Activated CD8-positive, alpha-beta memory T cell treated with anti-CD3 and anti-CD28 coated beads for 4 hours (primary cell): ENCODE measurements at places on chromosomes 5 and 9.

DNA sequence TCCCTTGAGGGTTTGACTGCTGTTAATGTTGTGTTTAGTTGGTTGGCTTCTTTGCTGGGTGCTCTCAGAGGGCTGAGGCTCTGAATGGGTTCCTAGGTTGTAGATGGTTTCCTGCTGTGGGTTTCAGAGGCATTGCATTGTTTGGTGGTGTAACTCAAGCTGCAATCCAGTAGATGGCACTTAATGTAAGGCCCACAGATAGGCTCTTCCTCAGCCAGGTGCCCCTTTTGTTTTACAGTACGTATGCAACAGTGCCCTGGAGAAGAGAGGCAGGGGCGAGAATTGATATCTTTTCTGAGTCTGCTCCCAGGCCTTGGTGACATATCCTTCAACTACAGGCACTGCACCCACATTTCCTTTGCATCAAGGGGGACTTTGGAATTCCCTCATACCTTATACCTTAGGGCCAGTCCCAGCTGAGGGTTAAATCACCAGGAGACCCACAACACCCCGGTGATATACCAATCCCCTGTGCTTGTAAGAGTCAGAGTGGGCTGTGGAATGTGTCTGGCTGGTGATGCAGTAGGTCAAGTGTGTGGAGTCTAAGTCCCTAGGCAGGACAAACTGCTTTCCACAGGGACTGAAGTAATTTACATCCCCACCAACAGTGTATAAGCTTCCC is 7.0 kb upstream of the UGT3A2 start:
- no peak for DNase-seq

GRCh38 chr9:79663300-79663699 is 91.5 kb downstream of the TLE4 start:
- no peak for DNase-seq

GRCh38 chr9:95055851-95056551 is 261.5 kb downstream of the FANCC start:
- DNase-seq = no peak

- no peak for DNase-seq
These were observed 397.6 kb downstream of the SPOCK1 start for GRCh38 chr5:137101544-137101943.

DNA sequence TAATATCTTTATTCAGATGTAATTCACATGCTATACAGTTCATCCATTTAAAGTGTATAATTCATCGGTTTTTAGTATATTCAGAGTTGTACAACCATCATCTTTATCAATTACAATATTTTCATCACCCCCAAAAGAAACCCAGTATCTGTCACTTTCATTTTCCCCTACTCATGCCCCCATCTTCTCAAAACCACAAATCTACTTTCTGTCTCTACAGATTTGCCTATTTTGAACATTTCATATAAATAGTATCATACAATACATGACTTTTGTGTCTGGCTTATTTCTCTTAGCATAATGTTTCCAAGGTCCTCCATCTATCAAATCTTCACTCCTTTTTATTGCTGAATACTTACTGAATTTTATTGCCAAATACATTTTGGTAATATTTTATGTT is 305.1 kb upstream of the SGCD start:
- DNase-seq = no peak

DNA sequence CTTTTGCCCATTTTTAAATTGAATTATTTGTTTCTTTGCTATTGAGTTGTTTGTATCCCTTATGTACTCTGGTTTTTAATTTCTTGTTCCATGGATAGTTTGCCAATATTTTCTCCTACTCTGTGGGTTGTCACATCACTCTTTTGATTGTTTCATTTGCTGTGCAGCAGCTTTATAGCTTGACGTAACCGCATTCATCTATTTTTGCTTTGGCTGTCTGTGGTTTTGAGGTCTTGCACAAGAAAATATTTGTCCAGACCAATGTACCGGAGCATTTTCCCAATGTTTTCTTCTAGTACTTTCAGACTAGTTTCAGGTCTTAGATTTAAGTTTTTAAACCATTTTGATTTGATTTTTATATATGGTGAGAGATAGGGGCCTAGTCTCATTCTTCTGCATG is 36.2 kb upstream of the ZNF366 start:
- DNase-seq = no peak

GRCh38 chr5:81724571-81724970 is 26.3 kb downstream of the SSBP2 start:
- DNase-seq = no peak

DNA sequence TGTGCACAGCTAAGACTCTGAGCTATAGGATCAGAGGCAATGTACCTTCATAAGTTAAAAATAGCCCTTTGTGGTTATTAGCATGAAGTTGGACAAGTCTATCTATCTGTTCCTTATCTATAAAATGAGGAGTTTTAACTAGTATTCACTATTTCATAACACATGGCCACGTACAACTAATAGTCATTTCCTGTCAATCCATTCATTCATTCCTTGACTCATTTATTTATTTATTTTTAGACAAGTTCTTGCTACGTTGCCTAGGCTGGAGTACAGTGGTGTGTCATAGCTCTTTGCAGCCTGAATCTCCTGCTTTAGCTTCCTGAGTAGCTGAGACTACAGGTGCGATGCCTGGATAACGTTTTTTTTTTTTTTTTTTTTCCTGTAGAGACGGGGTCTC is 92.1 kb downstream of the NR3C1 start:
- DNase-seq = no peak

DNA sequence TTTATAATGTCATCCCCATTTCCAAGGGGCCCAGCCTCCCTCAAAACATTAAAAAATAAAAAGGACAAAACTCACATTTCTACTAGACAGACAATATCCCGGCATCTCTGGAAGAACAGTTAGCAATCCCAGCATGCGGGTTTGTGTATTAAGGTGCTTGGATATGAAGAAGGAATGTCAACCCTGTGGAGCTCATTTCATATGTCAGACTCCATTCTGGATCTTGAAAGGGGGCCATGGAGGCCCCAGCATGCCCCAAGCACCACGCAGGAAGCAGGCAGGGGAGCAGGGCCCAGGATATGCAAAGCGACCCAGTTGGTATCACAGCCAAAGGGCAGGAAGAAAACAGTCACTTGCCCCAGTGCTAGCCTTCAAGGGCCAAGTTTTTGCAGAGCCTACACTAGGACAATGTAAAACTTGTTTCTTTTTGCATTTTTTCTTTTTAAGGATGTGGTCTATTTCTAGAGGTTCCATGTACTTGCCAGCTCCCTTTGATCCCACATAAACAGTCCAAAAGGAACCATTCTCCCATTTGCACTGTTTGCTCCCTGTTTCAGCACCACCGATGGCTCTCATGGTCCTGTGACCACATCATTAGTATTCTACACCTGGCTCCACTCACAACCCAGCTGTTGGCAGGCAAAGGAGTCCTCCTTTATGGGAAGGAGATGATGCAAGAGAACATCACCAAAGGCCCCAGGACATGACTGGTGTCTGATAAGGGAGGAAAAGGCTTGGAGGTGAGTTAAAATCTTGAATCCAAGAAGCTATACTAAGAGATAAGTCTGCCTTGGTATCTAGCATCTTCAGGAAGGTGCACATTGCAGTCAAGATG is 58.3 kb downstream of the FGF1 start:
- no peak for DNase-seq

DNA sequence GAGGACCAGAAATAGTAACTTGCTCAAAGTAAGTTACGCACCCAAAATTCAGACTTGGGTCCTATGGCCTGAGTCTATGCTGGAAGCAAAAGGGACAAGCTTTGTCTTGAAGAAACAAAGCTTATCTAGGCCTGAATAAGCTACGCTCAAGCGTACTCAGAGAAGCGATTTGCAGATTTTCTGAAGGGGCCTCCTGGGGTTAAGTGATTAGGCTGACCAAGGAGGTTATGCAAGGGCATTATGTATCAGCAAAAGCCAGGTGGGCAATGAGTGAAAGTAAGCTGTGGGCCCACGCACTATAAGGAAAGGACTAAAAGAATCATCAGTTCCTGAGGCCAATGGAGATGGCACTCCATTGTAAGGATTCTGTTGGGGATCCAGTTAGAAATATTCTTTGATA is 122.1 kb downstream of the SNX18 start:
- DNase-seq = no peak

DNA sequence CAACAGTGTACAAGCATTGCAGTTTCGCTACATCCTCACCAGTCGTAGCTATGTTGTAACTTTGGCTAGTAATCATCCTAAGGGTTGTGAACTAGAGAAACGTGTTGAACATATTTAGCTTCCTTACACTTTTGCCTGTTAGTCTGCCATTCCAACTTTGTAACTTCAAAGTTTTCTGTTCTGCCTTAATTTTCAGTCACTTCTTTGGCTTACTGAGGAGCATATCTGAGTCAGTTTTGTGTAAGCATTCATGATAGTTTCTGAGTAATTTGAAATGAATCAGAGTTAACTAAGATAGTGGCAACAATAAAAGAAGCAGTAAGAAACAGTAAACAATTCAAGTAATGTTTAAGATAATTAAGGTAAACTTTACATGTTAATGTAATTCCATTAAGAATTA is 58.9 kb upstream of the MCCC2 start:
- no peak for DNase-seq

GRCh38 chr5:93592883-93593282 is 9.9 kb downstream of the NR2F1 start:
- no peak for DNase-seq

DNA sequence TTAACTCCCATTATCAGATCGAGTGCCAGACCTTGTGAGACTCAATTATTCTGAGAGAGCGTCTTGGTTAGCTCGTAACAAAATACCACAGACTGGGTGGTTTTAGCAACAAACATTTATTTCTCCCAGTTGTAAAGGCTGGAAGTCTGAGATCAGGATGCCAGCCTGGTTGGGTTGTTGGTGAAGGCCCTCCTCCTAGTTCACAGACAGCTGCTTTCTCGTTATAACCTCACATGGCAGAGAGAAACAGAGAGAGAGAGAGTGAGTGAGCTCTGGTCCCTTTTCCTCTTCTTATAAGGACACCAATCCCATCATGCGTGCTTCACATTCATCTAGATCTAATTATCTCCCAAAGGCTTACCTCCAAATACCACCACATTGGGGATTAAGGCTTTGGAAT is 114.2 kb upstream of the SLC24A2 start:
- DNase-seq = no peak

GRCh38 chr9:75483636-75484035 is 395.3 kb downstream of the OSTF1 start:
- DNase-seq = no peak

DNA sequence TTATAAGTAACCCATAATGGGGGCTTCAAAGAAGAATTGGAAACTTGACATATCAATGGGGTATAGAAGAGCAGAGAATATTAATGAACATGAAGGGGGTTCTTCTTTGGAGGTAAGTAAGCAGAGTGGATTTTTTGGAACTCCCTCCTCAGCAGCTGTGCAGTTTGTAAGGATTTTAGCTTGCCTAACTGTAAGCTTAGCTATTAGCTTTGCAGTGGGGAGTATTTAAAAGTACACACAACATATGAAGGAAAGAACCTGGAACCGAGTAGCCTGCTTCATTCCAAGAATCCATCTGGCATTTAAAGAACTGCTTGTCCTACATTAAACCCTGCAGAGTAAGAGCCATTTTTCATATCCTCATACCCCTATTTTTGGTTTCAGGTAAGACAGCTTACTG is 2.2 kb upstream of the PBX3 start:
- no peak for DNase-seq

- DNase-seq = no peak
These were observed 216.7 kb downstream of the SMARCA2 start for GRCh38 chr9:2231829-2232228.

- no peak for DNase-seq
These were observed 4.2 kb downstream of the DPP7 start for GRCh38 chr9:137110147-137110910.

GRCh38 chr9:17318821-17319320 is 184.0 kb downstream of the CNTLN start:
- DNase-seq = no peak

GRCh38 chr9:112605963-112606699 is 111.8 kb downstream of the INIP start:
- DNase-seq = no peak

DNA sequence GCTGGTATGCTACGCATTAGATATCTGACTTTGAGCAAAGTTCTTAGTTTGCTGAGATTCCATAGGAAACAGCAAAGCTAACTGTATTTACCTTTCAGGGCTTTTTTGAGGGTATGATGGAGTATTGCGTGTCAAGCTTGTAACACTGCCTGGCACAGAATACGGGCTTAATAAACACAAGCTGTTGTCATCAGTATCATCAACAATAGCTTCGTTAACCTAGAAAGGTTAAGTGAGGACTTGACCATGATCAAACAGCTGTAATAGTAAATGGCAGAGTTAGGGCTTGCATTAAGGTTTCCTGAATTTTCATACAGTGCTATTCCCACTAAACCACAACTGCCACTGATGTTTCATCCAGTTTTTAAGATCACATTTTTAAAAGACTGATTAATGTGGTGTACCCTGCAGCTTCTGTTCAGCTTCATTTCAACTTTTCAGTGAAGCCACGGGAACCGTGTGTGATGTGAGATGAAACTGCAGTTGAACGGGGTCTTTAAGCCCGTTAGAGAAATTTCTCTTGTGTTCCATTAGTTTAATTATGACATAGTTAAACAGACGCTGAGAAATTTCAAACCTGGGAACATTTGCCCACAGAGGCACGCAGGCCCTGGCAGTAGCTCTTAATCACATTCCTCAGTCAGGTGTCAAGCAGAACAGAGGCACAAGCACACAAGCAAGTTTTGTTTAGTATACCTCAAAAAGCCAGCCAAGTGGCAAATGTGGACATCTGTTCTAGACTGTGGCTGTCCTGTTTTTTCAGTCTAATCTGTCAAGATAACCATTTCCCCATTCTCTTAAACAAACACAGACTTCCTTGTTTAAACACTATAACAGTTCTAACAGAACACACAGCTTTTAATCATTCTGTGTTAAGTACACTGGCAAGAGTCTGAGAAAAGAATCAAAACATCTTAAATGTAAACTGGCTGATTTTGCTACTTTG is 147.1 kb downstream of the ZNF608 start:
- DNase-seq = no peak

DNA sequence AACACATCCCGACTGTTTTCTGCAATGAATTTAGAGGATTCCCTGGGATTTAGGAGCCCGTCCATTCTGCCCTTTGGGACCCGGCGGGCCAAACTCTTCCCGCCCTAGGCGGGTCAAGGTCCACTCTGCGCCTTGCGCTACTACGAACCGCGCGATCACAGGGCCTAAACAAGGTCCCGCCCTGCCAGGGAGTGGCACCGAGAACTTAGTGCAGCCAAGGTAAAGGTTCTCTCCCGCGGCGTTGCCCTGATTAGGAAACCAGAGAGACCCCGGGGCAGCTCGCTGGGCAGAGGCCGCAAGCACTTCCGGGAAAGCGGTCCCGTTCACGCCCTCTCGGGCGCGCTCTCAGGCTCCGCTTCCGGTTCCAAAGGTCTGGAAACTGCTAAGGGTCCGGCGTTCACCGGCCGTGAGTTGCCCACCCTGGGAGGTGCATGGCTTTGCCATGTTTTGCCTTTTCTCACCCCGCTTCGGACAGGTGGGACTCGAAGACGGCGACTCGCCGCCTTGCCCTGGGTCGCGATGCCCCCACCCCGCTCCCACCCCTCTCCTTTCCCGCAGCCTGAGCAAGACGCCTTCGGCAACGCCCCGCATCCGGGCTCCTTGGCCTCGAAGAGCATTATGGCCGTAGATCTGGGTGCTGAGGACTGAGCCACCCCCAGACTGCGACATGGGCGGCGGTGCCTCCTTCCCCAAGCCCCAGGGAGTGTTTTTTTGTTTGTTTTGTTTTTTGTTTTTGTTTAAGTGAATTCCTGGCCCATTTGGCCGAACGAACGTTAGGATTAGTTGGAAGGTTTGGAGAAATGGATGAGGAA is 23.4 kb downstream of the HNRNPK start:
- peak; percentile 32 for DNase-seq

- DNase-seq = no peak
These were observed 122.8 kb upstream of the SLIT3 start for GRCh38 chr5:169423580-169424278.

GRCh38 chr9:127012250-127012649 is 97.7 kb downstream of the RALGPS1 start:
- no peak for DNase-seq
